ENCODE measurements at places on chromosomes 4 and X.

DNA sequence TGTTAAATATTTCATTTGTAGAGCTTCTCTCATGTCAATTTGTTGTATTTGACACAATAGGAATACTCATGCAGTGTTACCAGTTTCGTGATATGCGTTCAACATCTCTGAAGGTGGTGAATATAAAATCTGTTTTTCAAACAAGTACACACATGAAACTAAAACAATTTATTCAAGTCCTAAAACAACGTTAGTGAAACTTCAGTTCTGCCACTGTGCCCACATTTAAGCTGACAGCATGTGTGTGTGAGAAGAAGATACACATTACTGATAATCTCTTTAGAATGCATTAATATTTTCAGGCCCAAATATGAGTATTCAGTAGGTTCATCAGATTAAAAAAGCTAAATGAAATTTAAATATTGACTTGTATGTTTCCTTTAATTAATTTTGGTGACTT lies 21.7 kb downstream of the GAB1 start:
- DNase-seq = no peak

- DNase-seq = no peak
These were observed 27.3 kb upstream of the SORBS2 start for GRCh38 chr4:185839194-185839712.

DNA sequence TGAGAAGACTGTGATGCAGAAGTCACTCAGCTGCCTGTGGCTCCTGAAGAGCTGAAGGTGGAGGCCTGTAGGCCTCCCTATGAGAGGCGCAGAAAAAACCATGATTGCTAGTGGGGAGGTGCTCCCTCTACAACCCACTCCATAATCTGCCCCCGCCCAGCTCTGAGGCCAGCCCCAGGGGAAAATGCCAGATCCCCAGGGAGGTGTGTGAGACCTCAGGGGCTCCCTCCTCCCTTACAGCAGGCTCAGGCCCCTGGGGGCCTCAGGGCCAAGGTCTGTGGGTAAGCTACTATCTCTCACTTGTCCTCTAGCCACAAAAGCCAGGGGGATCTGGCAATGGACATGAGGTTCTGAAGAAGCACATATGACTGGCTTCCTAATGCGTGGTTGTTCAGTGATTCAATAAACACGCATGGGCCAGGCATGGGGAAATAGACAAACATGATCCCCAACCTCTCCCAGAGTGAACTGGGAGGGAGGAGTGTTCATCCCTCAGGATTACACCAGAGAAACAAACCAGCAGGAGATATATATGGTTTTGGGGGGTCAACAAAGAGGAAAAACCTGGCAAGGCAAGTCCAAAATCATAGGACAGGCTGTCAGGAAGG lies 51.0 kb upstream of the MTM1 start:
- no peak for DNase-seq

- DNase-seq = no peak
These were observed 36.4 kb upstream of the HPRT1 start for GRCh38 chrX:134423606-134424005.

DNA sequence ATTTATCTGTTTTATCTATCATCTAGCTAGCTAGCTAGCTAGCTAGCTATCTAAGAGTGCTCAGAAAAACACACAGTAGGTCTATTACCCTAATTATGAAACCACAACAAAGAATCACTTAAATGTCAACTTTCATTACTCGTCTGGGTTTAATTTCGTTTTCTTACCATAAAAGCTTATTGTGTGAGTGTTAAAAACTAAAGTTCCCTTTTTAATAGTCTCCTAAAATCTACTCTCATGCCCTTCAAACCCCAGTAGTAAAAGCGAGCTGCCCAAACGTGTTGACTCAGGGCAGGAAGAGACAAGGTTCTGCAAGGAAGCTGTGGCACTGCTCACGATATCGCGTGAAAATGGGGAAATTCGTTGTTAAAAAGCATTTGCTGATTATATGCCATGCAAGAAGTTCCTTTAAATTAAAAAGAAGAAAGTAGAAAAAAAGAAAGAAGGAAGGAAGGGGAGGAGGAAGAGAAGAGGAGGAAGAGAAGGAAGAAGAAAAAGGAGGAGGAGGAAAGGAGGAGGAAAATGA lies 595 bp downstream of the MBNL3 start:
- no peak for DNase-seq

GRCh38 chr4:3443750-3444309 lies 2.1 kb downstream of the HGFAC start:
- no peak for DNase-seq

DNA sequence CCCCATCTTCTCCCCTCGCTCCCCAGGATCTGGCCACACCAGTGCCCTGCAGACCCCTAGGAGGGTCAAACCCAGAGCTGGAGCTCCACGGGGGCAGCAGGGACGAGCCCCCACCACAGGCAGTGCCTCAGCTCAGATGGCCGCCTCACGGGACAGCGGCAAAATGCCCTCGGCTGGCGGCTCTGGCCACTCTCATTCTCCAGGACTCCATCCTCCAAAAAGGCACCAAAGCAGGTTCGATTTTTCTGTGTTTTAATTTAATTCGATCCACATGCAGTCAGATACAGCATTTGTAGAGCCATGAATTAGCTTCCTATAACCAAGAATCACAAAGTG lies 8.3 kb downstream of the FAM53A start:
- DNase-seq = no peak

GRCh38 chr4:168610911-168611530 lies 114.2 kb downstream of the PALLD start:
- no peak for DNase-seq

DNA sequence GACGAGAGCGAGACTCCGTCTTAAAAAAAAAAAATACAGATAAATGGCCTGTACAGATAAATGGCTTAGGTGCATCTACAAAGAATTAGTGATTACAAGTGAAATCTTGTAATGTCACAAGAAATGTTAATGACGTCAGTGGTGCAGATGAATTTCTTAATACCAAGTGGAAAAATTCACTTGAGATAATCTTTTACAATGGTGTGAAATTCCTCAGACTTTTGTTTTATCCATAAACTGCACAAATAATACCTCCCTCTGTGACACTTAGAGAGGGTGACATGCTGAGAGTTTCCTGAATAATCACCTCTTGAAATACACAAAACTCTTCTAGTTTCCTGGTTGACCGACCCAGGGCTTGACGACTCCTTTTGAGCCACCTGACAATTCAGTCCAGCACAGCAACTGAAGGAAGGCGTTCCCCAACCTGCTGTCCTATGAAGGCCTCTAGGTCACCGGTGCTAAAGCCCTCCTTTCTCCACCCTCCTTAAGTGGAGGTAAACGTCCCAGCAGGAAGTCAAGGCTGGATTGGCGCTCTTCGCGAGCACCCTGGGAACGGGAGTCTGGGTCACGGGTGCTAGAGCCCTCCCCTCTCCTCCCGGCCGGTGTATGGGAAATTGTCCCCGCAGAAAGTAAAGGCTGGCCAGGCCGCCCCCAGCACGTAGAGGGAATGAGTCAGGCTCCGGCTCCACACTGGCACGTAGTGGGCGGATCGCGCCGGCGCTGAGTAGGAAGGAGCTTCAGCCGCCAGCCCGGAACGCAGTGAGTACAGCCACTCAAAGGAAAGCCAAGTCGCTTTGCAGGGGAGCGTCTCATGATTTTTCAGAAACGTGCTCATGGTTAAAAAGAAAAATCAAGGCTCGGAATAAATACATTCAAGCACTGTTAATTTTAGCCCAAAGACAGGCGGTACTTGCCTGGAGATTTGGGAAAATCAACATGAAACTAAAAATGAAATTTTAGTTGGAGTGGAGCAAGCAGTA lies at the start of gene TMEM144:
TMEM144 (plus strand) TSS at position 662 of the 983 bp plus-strand sequence. CDS start 2,182 bp downstream, outside the sequence.
- no peak for DNase-seq

DNA sequence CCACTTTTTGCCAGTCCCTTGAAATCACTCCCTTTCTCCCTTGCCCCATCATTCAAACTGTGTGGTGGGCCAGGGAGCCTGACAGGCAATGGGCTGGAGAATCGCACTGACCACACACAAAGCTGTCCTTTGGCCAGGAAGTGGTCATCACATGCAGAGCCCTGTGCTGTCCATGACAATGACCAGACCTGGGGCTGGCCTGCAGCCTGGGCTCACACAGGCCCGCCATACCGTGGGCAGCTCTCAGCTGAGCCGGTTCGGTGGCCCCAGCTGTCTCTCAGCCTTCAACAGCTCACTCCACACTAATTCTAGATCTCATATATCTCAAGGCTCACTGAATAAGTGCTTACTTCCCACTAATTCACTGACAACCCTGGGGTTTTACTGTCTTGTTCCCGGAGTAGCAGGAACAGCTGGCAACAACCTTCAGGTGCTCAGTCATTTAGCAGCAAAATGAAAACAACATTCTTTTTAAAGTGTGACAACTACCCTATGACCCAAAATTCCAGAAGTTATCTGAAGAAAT lies 48.0 kb downstream of the USP46 start:
- DNase-seq = no peak

DNA sequence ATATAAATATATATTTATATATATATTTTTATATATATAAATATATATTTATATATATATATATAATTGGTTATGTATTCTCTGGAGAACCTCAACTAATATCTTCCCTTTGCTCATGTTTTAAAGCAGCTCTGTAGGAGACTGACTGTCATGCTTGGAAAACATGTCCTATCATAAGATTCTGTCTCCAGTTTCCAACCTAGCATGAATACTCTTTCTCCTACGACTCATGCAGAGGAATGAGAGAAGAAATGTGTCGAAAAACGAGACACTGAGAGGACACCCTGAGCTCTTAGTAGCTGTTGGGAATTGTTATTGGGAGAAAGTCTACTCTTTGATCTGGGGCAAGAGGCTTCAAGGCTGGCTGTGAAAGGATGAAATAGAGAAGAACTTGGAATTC lies 166.5 kb upstream of the SLIT2 start:
- DNase-seq = no peak

DNA sequence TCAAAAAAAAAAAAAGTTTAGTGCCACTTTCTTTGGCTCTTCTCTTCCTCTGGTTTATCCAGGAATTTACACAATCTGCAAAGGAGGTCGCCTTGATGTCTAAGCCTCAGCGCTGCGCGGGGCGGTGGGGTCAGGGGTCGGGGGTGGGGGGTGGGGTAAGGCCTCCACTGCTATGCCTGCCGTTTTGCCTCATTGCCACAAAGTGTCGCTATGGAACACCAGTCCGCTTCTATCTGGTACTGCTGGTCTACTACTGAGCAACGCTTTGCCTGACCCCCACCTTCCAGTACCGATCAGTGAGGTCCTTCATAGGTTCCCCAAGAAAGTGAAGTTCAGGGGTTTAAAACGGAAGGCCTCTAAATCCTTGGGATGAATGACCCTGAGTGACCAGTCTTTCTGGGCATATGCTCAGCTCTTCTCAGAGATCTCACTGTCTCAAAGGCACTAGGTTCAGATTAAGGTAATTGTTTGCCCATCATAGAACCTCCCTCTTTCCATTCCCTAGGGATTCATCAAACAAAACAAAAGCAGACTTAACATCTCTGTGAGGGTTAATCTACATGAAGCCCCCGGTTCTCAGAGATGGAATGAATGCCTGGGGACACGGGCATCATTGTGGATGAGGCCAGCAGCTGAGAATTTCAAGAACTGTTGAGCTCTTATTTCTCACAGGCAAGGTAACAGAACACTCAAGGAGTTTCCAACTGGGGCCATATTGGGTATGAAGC lies 16.9 kb upstream of the TSR2 start:
- no peak for DNase-seq

DNA sequence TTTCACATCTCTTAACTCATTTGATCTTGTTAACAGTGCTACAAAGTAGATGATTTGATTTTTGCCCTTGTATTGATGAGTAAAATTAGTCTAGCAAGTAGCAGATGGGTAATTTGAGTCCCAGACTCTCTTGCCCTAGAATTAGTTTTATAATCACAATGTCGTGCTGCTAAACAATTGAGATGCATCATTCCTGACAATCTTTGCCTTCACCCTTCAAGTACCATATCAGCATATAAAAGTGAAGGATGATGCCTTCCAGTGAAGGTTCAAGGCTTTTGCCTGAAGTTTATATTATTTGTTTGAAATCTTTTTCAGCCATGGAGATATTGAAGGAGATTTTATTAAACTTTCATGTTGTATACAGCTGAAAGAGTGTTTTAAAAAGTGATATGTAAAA lies 141.4 kb downstream of the GRID2 start:
- DNase-seq = no peak

DNA sequence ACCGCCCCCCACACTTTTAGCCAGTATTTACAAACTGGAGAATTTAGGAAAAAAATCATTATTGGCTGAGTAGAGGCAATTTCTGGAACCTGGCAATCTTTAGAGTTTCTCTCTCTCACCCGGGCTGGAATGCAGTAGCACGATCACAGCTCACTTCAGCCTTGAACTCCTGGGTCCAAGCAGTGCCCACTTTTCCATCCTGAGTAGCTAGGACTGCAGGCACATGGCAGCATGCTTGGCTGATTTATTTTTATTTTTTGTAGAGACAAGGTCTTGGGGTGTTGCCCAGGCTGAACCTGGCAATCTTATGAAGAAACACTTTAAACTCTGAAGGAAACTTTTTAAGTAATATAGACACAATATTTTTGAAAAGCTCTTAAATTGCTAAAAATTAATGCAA lies 120.1 kb downstream of the AFF1 start:
- DNase-seq = no peak

GRCh38 chr4:174538123-174538875 lies 16.0 kb upstream of the HPGD start:
- no peak for DNase-seq

DNA sequence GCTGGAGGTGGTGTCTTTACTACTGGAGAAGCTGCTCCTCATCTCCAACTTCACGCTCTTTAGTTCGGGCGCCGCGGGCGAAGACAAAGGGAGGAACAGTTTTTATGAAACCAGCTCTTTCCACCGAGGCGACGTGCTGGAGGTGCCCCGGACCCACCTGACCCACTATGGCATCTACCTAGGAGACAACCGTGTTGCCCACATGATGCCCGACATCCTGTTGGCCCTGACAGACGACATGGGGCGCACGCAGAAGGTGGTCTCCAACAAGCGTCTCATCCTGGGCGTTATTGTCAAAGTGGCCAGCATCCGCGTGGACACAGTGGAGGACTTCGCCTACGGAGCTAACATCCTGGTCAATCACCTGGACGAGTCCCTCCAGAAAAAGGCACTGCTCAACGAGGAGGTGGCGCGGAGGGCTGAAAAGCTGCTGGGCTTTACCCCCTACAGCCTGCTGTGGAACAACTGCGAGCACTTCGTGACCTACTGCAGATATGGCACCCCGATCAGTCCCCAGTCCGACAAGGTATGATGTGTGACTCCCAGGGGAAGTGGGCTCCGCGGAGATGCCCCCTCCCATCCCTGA lies 634 bp downstream of the LRAT start:
- no peak for DNase-seq

DNA sequence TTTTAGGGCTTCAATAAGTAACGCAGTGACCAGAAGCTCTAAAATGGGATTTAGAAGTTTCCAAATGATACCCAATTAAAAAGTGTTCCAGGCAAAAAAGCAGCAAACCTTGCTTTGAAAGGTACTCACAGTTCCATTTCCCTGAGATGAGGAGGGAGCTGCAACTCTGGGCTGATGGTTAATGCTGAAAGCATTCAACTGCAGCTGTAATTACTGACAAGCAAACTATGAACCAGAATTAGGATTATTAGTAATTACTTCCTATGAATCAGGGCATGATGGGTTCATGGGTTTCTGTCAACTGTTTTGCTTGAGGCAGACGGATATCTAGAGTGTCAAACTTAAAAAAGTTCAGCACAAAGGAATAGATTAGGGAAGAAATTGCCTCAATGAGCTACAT lies 357.4 kb downstream of the STIM2 start:
- no peak for DNase-seq
